ENCODE measurements at places on chromosomes 16 and 17.

DNA sequence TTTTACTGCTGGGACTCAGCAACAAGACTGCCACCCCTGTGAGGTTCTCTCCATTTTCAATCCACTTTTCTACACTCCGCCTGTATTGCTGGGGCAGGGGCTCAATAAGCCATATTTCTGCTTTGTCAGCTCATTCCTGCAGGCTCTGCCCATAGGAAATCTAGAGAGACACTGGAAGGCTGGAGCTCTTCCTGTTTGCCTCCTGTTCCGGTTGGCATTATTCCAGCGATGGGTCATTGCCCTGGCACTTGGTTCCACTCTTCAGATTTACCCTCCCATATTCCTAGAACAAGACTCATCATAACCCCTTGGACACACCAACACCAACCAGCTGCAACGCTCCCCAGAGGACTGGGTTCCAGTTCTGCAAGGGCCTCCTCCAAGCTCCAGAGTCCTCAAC lies 210.4 kb downstream of the CA10 start:
- DNase-seq = no peak

DNA sequence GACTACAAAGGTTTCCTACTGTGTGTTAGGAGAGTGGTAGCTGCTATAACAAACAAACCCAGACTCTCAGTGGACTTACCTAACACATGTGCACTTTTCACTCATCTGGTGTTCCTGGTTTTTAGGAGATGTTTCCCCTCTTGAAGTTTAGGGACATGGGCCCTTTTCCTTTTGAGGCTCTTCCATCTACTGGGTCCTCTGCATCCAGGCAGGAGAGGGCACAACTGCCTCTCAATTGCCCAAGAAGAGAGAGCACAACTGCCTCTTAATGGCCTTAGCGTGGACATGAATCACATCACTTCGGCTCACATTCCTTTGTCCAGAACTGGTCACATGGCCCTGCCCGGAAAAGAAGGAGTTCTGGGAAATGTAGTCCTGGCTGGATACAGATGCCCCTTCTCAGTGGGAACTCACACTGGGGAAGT lies 9.8 kb upstream of the TNRC6C start:
- no peak for DNase-seq

GRCh38 chr17:4676791-4677190 lies 27.1 kb downstream of the PELP1 start:
- DNase-seq = no peak

- DNase-seq = no peak
These were observed 172.3 kb upstream of the IRX6 start for GRCh38 chr16:55151561-55152305.

DNA sequence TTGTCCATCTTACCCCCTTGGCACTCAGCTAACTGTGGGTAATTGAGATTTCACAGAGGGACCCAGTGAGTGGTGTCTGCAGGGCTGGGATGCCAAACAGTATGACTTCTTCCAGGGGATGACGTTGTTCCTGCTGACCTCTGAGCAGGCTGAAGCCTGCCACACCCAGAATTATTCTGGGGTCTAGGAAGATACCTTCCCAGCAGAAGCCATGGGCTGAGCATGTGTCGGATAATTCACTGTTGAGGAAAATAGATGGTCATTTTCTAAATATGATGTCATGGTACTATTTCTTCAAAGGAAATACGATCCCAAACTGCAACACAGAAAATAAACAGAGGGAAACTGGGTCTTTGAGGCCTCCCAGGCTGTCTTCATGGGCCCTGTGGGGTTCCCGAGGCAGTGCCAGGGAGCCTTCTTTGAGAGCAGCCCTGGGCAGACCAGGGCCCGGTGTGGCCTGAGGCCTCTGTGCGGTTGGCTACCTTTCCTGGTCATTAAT lies 17.4 kb downstream of the WNT9B start:
- DNase-seq = no peak

GRCh38 chr16:87550495-87550961 lies 51.8 kb upstream of the JPH3 start:
- DNase-seq = no peak

GRCh38 chr16:67538666-67539101 lies 10.1 kb downstream of the RIPOR1 start:
- no peak for DNase-seq

GRCh38 chr17:78038748-78039288 lies 80.3 kb downstream of the TNRC6C start:
- DNase-seq = no peak

DNA sequence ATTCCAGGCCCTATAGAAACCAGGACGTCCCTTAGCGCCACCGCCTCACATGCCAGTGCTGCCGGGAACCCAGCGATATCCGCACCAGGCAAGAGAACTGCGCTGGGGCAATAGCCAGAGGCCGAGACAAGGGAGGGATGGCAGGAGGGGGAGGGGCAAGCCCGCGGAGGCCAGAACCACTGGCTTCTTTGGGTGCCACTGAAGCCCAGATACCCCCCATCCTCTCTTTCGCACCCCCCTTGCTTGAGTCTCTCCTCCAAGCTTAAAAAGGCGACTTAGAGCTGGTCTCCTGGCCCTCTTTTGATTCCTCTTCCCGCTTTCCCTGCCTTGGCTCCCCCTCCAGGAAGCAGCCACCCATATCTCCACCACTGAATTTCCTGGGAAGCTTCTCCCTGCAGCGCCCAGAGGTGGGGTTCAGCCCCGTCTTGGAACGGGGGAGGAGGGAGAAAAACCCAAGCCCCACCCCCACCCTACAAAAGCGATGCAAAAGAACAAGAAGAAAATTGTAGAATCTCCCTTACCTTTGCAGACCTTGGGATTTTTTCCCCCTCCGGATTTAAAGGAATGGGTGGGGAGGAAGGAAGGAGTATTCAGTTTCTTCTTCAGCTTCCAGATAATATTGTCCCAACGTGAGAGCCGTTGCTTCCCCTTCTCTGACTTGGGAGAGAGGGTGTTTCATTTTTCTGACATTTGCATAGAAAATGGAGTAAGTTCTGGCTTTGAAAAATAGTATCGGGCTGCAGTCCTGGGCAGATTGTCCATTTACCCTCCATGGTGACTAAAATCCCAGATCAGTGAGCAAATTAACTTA lies 622 bp downstream of the HOXB6 start:
- DNase-seq = no peak

GRCh38 chr17:4555873-4556759 lies 932 bp upstream of the MYBBP1A start:
- no peak for DNase-seq

GRCh38 chr16:75794426-75794825 lies 68.1 kb upstream of the CPHXL start:
- no peak for DNase-seq

DNA sequence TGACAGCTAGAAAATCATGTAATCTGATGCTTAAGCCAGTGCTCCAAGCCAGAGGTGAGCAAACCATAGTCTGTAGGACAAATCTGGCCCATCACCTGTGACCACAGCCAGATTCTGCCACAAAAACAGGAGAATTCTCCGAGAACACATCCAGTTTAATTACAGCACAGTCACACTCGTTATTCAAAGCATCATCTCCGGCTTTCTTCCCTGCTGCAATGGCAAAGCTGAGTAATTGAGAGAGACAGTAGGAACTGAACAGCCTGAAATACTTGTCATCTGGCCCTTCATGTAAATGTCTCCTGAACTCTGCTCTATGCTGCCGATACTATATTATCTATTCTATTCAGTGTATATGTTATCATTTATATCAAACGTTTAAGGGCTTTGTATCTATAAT lies 121.4 kb upstream of the FOXF1 start:
- no peak for DNase-seq

DNA sequence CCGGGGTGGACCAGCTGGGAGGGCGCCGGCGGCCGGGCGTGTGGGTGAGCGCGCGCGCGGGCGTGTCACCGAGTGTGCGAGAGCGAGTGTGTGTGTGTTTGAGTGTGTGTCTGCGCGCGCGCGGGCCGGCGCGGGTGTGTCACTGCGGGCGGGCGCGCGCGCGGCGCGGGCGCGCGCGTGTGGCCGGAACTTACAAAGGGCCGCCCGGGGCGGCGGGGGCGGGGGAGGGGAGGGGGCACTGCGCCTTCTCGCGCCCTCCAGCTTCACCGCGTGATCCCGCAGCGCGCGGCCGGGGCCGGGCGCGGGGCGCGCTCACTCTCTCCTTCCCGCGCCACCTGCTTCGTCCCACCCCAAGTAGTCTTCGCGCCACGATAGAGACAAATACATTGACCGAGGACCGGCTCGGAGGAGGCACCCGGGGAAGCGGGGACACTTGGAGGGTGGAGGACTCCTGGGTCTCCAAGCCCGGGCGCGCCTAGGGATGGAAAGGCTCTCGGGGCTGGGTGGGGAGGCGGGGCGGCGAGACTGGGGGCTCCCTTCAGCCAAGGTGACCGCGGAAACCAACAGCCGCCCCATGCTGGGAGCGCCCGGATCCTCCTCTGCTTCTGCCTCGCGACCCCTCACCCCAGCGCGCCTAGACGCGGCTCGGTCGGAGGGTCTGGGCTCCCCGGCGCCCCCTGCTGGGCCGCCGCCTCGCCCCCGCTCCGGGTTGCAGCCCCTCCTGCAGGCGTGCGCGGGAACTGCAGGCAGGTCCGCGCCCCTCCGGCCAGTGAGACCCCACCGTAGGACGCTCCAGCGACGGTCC lies at the start of gene SRCIN1:
SRCIN1 (minus strand) TSS at position 112 of the 805 bp plus-strand sequence. CDS start 247 bp downstream, outside the sequence.
- peak; percentile 30 for DNase-seq

DNA sequence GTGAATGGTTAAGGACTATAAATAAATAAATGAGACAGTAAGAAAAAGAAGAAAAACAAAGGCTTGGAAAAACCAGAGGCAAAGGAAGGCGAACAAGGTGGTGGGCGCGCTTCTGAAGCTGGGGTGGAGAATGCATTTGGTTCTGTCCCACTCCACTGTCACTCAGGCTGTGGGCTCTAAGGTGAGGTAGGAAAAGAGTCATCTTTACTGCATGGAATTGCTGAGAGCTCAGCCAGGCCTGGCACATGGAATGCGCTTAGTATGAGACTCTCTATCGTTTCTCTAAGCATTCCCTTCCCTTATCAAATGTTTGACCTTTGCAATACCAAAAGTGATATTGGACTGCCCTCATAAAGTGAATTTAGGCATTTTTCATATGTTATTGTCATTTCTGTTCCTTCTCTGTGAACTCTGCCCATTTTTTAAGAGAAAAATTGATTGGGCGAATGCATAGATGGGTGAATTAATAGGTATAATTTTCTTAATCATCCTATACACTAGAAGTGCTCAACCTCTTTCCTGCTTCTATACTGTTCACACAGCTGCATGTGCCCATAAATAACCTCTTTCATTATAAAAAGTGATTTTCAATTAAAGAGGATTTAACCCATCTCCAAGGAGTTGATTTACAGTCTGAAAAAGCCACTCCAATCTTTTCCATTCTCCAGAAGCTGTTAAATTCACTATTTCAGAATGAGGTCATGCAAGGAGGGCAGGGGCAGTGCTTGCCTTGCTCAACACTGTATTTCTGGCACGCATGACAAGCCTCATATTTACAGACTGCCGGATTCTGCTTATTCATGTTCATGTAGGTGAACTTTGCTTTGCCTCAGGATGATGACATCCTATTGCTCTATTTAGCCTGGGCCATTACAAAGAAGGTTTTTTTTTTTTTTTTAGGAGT lies 87.7 kb downstream of the MYH10 start:
- DNase-seq = no peak

DNA sequence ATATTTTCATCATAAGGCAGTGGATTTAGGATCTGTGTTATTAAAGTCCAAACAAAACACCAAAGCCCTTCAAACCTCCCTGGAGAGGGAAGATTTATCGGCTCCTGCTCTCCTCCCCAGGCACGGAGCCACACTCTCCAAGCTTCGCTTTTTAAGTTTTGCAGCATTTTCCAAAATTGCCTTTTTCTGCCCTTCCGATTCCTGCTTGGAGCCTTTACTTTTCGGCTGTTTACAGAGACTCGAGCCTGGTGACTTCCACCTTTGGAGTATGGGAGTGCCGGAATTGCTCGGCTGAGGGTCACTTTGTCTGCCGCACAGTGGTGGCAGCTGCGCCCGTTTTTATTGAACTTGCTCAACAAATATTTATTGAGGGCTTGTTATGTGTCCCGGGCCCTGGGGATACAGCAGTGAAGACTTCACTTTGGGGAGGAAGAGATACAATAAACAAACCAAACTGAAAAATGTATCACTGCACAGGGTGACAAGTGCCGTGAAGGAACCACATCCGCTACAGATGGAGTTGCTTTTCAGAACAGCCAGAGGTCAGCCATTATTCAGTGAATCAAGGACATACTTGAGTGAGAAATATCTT lies 185.5 kb downstream of the NTN1 start:
- no peak for DNase-seq

DNA sequence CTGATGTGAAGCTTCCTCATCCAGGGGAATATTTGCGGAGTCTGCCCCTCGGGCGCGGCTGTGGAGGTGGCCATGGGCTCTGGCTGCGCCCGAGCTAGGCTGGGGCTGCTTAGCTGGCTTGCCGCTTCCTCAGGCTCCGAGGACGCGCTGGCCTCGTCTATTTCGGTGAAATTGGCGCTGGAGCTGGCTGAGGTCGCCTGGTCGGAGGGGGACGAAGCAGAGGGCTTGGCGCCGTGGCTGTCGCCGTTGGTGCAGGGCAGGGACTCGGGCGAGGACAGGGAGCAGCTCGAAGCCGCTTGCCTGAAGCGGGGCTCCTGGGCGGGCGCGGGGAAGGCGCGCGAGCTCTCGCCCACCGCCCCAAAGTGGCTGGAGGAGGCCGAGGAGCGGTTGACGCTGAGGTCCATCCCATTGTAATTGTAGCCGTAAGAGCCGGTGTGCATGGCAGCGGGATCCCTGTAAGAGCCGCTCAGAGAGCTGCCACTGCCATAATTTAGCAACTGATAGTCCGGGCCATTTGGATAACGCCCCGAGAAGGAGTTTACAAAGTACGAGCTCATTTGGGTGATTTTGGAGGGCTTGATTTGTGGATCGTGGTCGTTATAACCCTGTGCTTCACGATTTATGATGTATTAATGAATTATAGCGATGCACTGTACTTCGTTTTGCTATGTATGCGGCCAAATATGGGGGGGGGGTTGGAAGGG lies at the start of gene HOXB5:
HOXB5 (minus strand) TSS at position 654 of the 704 bp plus-strand sequence; CDS start at position 557, 97 bp downstream.
- peak; percentile 50 for DNase-seq

DNA sequence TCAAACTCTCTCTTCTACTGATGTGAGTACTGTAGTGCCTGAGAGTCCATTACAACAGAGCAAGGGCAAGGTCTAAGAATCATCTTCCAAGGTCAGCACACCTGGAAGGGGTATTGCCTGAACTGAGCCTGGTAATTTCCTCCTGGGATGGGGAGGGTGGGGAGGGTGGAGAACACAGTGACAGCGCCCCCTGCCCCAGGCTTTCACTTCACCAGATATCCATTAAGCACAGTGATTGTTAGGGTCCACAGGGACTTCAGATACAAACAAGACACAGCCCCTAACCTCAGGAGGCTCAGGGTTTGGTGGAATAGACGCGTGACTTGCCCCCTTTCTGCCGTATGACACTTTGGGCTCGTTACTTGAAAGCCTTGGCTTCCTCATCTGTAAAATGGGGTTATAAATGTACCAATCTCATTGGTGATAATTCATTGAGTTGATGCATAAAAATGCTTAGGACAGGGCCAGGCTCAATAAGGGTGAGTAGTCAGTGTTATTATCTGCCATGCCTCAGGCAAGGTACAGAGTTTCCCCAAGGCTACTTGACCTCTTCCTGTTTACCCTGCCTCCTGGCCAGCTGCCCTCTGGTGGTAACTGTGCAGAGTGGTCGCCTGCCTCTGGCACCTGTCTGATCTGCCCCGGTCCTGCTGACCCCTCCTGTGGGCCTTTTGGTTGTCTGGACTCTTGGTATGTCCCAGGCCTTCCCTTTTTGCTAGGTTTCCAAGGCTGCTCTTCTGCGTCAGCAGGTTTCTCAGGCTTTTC lies 13.1 kb upstream of the BRD7 start:
- DNase-seq = no peak

GRCh38 chr17:79923974-79924638 lies 84.9 kb upstream of the CBX4 start:
- DNase-seq = peak; percentile 95

Measured in hematopoietic multipotent progenitor cell treated with erythropoietin and hydrocortisone succinate and interleukin-3 and kit ligand, for 8 days (in vitro differentiated cells).